Stimulated activated CD4-positive, alpha-beta T cell treated with anti-CD3 and anti-CD28 coated beads, Interleukin-4, amount 100 ng/mL, for 4 hours (primary cell): ENCODE measurements at places on chromosomes 7 and 10.

- DNase-seq = no peak
These were observed 330.1 kb upstream of the LRGUK start for GRCh38 chr7:133796782-133797745.

DNA sequence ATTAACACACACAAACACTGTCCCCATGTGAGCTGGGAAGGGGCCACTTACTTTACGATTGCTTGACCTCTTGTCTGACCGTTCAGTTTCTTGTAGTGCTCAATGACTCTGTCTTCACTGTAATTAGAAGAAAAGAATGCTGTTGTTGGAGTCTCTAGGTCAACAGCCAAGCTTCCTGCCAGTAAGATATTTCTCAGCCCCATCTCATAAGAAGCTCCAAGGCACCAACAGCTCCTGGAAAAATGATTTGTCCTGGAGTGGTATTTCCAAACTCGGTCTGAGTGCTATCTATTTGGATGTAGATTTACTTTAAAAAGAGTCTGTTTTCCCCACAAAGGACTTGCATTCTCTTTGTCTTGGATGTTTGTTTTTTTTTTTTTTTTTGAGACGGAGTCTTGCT is 153.7 kb downstream of the PRPF18 start:
- no peak for DNase-seq

DNA sequence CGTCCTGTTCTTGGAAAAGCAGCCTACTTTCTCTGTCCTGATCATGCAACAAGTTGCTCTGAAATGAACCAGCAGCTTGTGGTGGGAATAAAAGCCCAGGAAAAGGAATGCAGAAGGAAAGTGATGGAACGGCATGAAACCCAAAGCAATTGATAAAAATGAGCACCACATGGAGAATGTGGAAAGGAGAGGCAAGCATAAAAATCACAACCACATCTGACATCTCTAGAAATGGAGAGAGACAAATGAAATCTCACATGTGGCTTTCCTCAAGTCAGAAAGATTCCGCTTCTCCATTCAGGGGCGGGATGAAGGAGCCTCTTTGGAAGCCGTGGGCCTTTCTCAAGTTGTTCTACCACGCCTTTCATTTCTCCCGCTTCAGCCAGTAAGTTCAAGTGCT is 631.7 kb upstream of the GALNT17 start:
- DNase-seq = no peak

DNA sequence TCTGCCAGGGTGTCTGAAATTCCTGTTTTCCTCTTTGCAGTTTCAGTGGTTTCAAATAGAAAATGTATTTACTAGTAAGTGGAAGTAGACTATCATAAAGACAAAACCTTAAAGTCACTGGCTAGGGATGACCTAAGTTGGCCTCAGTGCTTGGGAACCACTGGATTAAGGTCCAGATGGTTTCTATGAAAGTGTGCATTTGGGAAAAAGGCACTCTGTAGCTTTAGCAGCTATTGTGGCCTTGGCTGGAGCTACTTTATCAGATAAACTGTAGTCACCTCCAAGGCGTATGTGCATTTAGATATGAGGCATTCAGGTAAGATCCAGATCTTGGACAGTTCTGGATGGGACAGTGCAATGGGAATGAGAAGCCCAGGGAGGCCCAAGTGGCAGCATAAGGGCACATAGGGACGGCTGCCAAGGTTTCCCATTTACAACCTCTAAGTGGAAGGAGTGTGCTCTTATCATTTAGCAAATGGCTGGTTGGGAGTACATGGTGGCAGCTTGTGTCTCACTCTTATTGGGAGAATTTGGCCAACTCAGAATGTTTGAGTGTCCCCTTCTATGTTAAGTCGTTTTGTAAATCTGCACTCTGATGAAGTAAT is 185.6 kb downstream of the LRMDA start:
- DNase-seq = no peak
